ENCODE measurements at places on chromosomes 5 and 9. TPM values are rescaled to one million over a fixed set of nuclear protein-coding genes. Genes with fewer than 3 reads are reported as not detected.
A peak's percentile ranks its signal among the peaks of the same experiment; 100 is the strongest.

Gene ADAMTS16
- total RNA-seq, result 30.1 TPM

Gene TRIM14
- 18.4 TPM for total RNA-seq

Gene ACOT12
- not detected for total RNA-seq

Gene TARS1
- 256 TPM for total RNA-seq

Gene FAM53C
- 51.3 TPM for total RNA-seq

Gene NME5
- 0.74 TPM for total RNA-seq

Gene GDNF
- 4.7 TPM for total RNA-seq

Gene ACTBL2
- total RNA-seq, result not detected

Gene KCNV2
- total RNA-seq, result not detected

Gene PGM5
- total RNA-seq, result 0.16 TPM

GRCh38 chr5:174895360-174895759 lies 171.0 kb downstream of the MSX2 start:
- DNase-seq, result peak; percentile 46

DNA sequence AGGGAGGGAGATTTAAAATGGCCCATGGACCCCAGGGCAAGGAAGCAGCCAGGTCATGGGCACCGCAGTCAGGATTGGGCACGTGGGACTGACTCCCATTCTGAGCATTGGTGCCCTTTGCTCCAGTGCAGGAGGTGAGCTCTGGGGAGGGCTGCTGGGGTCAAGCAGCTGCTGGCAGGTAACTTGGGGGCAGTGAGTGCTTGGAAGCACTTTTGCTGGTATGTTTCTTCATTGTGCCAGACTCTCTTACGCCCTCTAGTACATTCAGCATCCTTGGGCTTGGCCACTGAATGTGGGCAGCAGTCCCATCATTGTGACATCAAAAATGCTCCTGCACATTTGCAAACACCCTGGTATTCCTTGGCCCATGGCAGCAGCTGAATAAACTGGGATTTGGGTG lies 32.7 kb downstream of the PRRC2B start:
- DNase-seq, result no peak

DNA sequence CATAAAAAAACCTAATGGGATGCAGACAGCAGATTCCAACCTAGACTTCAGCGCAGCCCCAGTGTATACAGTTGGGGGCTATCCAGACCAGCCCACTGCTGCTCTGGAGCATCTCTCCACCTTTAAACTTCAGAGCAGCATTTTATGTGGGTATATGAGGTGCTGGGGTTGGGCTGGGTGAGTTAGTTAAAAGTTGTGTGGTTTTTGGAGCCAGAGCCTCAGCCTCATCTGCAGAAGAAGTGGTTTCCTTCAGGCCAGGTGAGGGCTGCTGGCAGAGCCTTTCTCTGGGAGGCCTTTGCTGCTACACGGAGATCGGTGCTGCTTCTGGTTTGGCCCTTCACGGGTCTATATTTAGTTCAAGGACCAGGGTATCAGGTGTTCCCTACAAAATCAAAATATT lies 228.3 kb downstream of the PDZD2 start:
- DNase-seq, result no peak

DNA sequence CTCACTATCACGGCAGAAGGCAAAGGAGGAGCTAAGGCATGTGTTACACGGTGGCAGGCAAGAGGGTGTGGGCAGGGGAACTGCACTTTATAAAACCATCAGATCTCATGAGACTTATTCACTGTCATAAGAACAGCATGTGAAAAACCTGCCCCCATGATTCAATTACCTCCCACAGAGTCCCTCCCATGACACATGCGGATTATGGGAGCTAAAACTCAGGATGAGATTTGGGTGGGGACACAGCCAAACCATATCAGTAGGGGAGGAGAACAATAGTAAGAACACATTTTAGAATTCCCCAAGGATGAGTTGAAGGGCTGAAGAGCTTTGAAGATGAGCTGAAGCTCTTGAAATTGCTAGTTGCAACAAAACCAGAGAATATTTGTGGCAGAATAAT lies 287.9 kb downstream of the SMARCA2 start:
- no peak for DNase-seq

- no peak for DNase-seq
Observed at GRCh38 chr9:126049088-126049487, 277.5 kb upstream of the MVB12B start.

DNA sequence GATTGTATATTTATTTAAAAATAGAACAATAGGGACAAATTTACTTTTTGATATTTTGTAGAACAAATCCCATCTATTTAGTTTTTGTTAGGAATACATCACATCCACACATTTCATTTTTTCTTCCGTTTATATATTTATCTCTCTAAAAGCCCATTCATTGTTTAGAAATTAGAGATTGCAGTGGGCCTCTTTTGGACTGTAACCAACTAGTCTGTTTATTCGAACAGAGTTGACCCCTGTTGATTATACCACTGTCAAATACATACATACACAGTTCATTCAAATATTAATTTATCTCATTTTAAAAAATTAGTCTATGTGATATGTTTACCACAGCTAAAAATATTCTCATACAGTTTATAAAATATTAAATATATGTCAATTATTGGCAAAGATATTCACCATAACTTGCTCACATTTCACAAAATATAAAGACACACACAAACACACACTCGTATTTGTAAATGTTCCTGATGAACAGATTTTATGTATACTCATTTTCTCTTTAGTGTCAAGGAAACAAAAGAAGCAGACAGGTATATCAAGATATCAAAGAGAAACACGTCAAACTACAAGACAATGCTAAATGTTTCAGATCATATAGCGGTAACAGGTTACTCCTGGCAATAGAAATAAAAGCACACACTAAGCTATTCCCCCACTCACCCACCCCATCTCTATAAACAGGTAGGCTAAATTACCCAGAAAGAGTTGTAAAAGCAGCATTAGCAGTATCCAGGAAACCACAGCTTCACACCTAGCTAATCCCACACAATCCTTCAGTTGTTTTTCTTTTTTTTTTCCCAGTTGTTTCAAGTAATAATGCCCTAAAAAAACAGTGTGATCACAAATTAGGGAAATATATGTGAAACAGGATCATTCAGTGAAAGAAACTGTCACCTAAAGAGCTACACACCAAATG lies 283.9 kb downstream of the ADAMTS6 start:
- no peak for DNase-seq

- no peak for DNase-seq
Observed at GRCh38 chr9:99785010-99785590, 36.6 kb upstream of the NR4A3 start.

DNA sequence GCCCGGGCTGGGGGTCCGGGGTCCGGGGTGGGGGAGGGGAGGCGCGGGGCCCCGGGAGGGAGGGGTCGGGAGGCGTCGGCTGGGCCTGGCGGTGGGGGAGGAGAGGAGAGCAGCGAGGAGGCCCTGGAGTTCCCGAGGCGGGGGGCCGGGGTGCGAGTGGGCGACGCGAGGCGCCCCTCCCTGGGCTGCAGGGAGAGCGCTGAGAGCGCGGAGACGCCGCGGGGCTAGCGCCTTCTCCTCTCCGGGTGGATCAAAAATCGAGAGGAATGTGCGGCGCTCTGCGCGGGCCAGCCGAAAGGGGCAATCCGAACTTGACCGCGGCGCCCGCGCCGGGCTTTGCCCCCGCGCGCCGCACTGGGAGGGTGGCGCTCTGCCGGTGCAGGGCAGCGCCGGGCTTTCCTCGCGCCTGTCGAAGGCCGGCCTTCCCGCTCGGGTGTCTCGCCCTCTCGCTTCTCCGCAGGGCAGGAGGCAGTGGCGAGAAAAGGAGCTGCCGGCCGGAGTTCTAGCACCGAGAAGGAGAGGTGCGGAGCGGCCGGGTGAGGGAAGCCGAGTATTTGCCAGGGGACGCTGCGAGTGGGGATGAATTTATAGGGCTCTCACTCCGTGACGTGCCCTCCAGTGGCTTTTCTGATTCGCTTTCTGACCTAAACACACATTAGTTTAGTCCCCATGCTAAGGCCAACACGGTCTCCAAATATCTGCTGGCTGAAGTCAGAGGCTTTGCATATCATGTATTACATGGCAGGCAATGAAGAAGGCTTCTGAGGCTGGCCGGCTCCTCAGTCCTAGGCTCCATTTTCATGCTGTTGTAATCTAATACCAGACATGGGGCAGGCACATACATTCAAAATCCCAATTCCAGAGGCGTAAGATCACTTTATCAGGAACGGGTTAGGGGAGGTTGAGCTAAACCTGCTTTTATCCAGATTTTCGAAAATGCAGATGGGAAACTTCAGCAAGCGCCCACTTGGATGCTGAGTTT lies 503 bp upstream of the GDNF start:
- peak; percentile 65 for DNase-seq

DNA sequence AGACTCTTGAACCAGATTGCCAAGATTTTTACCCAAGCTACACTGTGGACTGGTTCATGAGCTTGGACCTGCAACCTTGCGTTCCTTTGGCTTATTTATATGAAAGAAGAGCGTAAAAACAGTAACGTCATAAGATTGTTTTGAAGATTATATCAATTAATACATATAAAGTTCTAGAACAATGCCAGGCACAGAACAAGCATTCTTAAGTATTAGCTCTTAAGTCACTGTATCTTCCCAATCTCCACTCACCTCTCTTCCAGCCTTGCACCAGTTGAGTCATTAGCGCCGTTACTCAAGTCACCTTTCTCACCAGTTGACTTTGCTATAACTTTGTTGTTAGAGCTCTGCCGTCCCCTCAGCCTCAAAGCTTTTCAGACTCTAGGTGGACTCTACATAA lies 415.7 kb downstream of the PLK2 start:
- DNase-seq, result no peak

GRCh38 chr5:178123094-178123965 lies 7.5 kb upstream of the RMND5B start:
- no peak for DNase-seq

DNA sequence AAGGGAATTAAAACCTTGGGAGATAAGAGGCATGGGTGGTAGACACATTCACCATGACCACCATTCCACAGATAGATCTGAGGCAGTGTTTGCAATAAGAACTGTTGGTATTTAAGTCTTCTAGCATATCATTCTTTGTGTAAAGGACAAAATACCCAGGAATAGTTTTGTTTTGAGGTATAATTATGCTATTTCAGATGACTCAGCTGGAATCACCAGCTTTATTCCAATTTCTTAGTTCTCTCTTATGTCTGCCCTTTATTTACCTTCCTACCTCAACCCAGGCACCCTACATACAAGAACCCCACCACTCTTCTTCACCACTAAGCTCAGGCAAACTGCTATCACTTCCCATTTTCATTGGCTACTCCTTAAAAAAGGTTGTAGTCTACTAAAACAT lies 94.7 kb upstream of the TRIO start:
- DNase-seq, result no peak

GRCh38 chr5:141657937-141658545 lies 6.8 kb upstream of the FCHSD1 start:
- DNase-seq, result no peak

- DNase-seq, result no peak
Observed at GRCh38 chr5:130151239-130151638, 247.0 kb downstream of the CHSY3 start.

Measured in WTC11 (cell line).